Activated CD4-positive, CD25-positive, alpha-beta regulatory T cell treated with anti-CD3 and anti-CD28 coated beads, Interleukin-2, amount 50 U/mL, for 16 hours (primary cell): ENCODE measurements at places on chromosomes 12 and 14.

GRCh38 chr12:1993871-1994371, 10.3 kb downstream of the DCP1B start:
- peak; percentile 9 for DNase-seq

DNA sequence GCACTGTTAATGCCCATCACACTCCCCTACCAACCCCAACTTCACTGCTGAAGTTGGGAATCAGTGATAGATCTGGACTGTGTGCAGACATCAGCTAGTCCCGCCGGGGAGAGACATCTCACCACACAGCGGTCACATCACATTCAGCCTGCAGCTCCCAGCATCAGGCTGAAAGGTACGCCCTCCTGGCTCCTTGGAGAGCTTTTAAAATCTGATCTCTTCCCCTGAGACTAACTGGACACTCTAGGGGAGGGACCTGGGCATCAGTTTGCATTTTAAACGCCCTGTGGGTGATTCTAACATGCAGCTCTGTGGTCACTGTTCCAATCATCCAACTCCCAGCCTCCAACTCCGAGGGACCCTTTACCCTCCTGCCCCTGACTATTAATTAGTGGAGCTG, 58.4 kb downstream of the CCDC85C start:
- DNase-seq: no peak

- DNase-seq: no peak
Observed at GRCh38 chr12:72829838-72830237, 557.7 kb downstream of the TRHDE start.

DNA sequence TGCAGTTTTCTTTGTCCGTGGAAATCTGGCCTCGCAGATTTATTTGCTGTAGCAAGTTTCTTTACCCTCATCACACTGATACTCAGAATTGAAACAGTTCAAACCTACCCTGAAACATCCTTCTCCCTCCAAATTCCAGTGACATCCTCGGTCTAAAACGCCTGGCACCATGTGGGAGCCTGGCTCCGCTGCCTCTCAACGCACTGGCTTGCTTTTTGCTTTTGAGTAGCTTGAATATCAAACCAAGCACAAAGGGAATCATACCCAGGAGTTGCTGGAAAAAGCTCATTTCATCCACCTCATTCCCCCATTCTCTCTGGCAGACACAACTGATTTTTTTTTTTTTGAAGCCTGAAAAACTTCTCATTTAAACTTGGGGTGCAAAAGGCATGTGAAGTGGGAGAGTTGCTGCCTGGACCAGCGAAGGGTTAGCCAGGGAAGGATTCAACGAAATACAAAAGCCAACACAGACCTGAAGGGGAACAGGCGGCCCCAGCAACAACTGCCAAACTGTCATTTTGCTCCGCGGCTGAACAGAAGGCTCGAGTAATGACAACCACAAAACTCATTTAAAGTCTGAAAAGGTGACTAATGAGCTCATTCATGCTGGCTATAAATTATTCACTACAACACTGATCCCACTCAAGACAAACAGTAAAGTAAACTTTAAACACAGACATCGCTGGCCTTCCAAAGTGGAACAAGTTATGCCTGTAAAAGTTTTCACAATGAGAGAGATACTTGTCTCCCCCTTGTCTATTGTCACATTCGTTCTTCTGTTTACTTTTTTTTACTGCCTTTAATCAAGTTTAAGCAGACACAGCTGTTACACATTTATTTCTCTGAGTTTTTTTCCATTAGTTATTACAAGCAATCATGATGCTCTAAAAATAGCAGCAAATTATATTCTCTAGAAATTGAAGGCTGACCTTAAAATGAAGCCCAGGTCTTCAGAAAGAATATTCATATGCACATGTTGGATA, 12.5 kb upstream of the FOXN3 start:
- DNase-seq: peak; percentile 15

DNA sequence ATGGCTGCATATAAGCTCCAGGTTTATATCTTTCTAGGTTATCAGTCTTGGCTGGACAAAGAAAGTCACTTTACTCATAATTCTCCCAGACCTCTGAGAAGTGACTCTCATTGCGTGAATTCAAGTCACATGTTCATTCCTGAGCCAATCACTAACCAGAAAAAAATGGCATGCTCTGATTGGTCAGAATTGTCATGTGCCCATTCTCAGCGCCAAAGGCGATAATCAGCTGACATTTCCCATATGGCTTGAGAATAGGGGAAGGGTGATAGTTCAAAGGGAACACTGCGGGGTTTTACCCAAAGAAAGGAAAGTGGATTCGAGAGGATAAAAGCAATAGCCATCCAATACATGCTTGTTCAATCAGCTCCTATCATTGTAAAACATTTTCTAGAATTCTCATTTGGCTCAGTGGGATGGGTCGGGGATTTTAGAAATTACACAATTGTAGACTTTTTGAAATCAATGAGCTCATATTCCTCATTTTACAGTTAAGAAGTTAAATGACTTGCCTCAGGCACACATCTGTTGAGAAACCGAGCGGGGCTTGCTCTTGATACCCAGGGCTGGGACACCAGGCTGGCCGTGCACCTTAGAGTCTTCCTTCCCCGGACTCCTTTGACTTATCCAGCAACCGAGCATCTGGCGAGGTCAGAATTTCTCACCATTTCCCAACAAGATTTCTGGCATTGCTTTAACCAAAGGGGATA, 454.0 kb upstream of the TBX3 start:
- no peak for DNase-seq

- no peak for DNase-seq
Observed at GRCh38 chr12:53653595-53653994, 22.3 kb downstream of the ATP5MC2 start.

GRCh38 chr14:64464651-64465050, 648 bp upstream of the AKAP5 start:
- DNase-seq: no peak

DNA sequence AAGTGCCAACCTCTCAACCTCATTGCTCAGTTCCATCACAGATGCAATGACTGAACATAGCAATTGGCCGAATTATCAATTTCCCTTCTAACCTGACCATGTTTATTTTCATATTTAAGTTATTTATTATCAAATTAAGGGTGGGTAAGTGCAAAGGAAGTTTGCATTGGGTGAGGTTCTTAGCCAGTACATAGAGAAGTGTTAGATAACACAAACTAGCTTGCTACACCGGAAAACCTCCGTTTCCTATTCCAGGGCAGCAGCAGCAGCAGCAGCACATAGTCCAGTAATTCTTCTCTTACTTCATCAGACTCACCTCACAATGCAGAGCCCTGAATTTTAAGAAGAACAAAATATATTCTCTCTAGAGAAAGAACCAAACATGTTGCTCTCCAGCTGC, 200.5 kb upstream of the OR4E1 start:
- DNase-seq: no peak

DNA sequence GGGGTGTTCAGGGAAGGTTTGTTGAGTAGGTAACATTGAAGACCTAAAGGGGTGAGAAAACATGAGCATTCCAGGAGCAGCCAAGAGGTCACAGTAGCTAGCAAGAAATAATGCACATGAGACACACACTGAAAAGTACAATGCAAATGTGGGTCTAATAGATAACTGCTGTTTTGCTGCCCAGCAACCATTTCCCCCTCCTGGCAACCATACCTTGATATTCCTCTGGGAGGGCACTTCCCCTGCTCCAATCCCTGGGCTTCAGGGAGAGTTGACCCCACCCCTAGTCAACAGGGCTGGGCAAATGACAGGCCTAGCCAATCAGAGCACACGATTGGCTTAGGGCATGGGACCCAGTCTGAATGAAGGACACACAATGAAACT, 8.5 kb upstream of the ACTN1 start:
- no peak for DNase-seq

- no peak for DNase-seq
Observed at GRCh38 chr14:61535032-61535431, 160.3 kb upstream of the HIF1A start.

DNA sequence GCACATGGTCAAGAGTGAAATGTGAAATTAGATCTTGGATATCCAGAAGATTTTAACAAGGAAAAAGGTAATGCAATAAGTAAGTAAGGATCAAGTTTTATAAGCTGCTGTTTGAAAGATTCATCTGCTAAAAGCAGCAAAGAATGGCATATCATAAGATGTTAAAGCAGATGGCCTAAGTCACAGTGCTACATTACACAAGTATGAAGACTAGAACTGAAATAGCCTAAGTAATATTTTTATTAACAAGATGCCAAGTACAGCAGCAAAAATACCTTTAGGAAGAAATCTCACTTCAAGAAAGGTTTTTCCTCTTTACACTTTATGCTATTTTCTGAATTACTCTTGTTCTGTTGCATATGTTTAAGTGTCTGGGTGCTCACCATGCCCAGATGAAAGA, 414.1 kb downstream of the MDGA2 start:
- DNase-seq: no peak

- no peak for DNase-seq
Observed at GRCh38 chr14:55851961-55852360, 266.2 kb upstream of the PELI2 start.

GRCh38 chr14:90496379-90496778, 99.5 kb downstream of the CALM1 start:
- DNase-seq: no peak

- peak; percentile 30 for DNase-seq
Observed at GRCh38 chr14:24310646-24311604, at the start of gene LTB4R. LTB4R (plus strand) TSS chr14:24311502; CDS start chr14:24315652, 4,150 bp downstream.

DNA sequence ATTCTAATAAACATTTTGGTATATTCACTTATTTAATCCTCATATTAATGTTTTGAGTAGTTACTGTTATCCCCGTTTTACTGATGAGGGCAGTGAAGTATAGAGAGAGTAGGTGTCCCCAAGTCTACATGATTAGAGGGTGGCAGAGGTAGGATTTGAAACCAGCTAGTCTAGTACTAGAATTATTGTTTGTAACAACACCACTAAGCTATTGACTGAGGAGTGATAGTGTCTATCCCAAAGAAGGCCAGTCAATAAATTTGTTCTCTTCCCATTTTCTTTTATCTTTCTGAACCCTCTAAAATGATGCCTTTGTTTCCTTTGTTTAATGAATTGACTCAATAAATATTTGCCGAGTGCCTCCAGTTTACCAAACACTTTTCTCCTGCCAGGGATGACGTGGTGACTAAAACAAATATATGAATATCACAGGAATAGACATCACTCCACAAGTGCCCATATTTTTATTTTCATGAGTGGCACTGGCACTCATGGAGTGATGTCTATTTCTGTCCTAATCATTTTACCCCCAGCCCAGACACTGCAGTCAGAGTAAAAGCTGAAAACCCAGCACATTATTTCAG, 247.5 kb downstream of the SLC16A7 start:
- no peak for DNase-seq

- DNase-seq: no peak
Observed at GRCh38 chr12:13052421-13052820, 8.2 kb downstream of the FAM234B start.

DNA sequence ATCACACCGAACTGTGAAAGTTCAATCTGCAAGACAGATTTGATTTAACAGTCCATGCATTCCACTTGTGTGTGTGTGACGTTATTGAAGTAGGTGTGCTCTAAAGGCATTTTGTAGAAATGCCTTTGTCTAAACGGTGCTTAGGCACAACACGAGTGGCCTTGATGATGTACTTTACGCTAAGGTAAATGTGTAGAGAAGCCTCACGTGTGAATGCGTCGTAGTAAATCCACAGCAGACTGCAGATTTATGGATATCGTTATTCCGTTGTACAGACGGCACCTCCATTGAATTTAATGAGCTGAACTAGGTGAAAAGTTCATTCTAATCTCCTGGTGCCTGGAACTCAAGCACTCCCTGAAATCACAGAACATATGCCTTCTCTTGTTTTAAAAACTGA, 202.8 kb upstream of the STXBP6 start:
- no peak for DNase-seq

GRCh38 chr12:2586156-2587038, 208.4 kb upstream of the FKBP4 start:
- DNase-seq: no peak

DNA sequence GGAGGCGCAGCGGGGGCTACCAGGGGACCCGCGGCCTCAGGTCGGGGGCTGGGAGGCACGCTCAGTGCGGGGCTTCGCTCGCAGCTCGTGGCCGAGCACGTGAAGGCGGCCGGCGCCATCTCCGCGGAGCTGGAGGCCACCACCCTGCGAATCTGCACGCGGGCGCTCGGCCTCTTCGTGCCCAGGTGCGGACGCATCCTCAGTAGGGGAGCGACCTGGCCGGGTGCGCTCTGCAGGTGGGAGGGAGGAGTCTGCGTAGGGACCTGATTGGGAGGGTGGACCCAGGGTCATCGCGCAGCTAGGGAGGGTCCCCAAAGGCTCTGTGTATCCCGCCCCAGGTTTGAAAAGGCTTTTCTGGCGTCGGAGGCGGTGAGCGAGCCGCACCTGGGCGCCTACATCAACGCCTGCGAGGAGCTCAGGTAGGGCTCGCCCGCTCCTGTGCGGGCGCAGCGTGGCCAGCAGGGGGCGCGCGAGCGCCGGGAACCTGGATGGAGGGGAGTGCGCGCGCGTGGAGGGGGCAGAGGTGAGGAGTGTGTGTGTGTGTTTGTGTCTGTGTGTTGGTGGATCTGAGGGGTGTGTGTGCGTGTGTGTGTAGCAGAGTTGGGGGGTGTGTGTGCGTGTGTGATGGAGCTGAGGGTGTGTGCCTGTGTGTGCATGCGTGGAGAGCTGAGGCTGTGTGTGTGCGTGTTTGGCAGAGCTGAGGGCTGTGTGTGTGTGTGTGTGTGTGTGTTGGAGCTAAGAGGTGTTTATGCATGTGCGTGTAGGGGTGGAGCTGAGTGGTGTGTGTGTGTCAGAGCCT, 10.3 kb downstream of the EXOC3L4 start:
- peak; percentile 59 for DNase-seq

DNA sequence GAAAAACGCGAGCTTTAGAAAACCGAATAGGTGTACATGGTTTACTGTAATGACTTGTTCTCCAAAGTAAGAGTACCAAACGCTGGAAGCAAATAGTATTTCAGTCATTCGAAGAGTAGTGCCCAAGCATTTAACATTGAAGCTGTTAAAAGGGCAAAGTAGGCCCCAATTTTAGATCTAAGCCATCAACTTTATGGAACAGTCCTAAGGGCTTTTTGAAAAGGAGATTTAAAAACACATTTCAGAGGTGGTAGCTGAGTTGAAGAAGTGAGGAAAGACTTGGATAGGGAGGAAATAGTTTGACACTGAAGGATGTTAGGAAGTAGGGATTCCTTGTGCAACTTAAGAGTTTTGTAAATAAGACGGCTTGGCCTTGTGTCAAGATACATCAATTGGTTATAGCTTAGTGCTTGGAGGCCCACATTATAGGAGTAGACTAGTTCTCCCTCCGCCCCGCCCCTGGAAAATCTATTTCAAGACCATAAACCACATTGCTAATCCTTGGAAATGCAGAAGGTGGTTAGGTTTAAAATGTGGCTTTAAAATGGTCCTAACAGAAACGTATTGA, 783 bp upstream of the TUBA1B start:
- no peak for DNase-seq
